Fibroblast of gingiva (primary cell): ENCODE measurements at places on chromosomes 11 and 22.

DNA sequence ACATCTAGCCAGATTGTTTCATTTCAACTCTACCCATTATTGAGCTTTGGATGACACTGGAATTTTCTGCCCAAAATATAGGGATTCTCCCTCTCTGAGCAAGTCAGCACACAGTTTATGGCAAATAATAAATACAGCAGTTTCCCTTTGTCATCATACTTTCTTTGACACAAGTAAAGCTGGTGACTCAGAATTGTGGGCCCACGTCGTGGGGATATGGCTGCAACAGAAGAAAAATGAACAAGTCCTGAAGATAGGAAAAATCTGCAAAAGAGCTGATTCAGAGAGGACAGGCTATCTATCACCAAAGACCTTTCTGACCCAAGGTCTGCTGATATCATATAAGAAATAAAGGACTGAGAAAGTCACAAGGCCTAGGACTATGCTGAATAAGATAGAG lies 236.3 kb upstream of the ZC3H12C start:
- no peak for DNase-seq

GRCh38 chr22:42282252-42282942 lies 11.9 kb upstream of the TCF20 start:
- no peak for DNase-seq

DNA sequence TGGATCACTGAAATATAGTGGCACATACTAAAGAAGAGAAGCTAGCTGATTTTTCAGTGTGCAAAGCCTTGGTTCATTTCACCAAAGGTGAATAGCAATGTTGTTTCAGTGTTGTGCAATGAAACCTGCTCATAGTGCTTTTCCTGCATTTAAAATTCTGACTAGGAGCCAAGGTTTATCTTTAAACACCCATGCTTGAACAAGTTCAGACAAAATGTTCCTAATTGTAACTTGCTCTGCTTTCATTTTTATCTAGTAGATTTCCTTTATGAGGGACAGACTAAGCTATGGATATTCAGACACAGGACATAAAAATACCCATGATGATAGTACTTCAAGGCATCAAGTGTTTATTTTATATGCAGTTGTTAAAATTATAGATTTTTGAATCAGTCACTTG lies 47.7 kb downstream of the BBOX1 start:
- DNase-seq = no peak

DNA sequence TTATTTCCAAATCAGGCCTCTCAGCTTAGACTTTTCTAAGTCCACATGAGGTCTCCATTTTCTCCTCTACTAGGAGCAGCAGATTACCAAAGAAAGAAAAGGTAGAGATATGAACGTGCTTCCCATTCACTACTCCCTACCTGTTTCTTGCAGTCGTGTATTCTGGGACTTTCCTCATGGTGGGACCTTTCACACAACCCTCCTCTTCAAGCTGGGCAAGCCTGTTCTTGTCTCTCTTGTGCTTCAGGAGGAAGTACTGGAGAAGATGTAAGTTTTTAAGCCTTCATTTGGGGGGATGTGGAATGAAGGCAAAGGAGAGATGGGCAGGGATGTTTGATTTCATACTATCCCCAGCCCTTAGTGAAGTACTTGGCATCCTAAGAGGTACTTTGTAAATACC lies 128.8 kb upstream of the SESN3 start:
- DNase-seq = no peak

GRCh38 chr22:23718371-23719165 lies 27.8 kb downstream of the RGL4 start:
- DNase-seq = no peak

- no peak for DNase-seq
Observed at GRCh38 chr22:49829044-49829853, 1.6 kb upstream of the BRD1 start.

DNA sequence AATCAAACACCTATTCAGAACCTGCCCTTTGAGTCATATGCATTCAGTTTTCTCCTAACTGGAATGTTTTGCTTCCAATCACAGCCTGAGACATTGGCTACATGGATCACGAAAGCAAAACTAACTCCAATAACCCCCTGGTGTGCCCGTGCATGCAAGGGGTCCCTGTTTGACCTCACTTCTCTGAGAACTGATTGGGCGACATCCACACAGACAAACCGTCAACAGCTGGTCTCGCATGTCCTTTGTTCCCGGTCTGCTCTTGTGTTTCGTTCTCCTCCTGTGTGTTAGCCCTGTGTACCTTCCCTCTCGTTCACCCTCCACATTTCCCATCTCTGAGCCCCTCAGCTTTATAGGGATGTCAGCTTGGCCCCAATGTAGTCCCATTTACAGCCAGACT lies 67.2 kb upstream of the TTC12 start:
- no peak for DNase-seq

GRCh38 chr11:119980431-119980830 lies 157.5 kb downstream of the TRIM29 start:
- no peak for DNase-seq

DNA sequence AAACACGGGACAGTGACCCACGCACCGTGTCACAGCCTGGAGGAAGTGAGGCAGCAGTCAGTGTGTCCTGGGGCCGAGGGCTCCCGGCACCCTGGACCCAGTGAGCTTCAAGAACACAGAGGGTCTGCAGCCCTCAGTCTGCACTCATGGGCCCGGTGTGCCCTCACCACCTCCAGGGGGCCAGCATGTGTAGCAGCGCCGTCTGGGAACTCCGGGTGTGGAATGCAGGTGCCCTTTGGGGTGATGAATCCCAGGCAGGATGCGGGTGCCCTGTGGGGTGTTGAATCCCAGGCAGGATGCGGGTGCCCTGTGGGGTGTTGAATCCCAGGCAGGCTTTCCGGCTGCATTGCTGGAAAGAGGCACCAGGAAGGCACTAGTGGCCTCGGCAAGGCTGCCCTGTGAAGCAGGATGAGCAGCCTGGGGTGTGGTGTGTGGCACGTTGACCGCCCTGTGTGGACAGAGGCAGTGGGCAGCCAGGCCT lies 1399.9 kb downstream of the BRD1 start:
- DNase-seq = no peak

- peak; percentile 54 for DNase-seq
Observed at GRCh38 chr11:130908770-130909625, 7.3 kb downstream of the SNX19 start.

- peak; percentile 50 for DNase-seq
Observed at GRCh38 chr22:35564975-35565867, 24.6 kb downstream of the RASD2 start.

GRCh38 chr22:44360306-44360667 lies 47.5 kb upstream of the SHISAL1 start:
- no peak for DNase-seq

DNA sequence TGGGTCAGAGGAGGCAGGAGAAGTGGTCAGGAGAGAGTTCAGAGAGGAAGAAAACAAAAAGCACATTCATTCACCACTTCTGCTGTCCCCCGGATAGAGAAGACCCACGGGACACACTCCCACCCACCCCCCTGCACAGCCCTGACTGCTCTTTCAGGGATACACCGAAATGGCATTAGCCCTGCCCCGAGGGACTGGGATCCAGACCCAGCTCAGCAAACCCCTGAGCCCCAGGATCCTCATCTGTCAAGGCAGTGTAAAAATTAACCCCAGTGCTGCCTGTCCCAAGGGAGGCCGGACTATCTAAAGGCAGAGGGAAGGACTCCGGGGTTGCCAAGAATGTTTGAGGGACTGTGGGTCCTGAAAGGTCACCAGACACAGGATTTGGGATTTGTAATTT lies 31.2 kb downstream of the TPBGL start:
- no peak for DNase-seq

DNA sequence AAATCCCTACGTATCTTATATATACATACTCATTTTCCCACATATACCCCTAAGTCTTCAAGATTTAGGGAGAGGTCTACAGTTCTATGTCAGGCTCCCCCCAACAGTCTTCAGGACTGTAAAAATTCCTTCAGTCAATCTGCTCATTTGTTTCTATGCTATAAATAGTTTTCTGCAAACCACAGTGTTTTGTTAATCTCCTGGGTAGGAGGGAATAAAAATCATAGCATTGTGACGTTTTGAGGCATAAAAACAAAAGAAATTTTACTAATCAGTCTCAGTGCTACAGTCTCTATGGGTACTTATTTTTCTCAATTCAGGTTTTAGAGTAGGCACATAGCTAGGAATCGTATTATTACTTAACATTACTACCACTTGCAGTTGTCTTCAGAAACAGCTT lies 552.8 kb upstream of the LRRC4C start:
- no peak for DNase-seq

- peak; percentile 69 for DNase-seq
Observed at GRCh38 chr11:67351275-67352005, 1.9 kb downstream of the POLD4 start.

GRCh38 chr22:50325444-50326224 lies 1.2 kb downstream of the DENND6B start:
- no peak for DNase-seq

- DNase-seq = no peak
Observed at GRCh38 chr11:131868629-131869507, 498.5 kb downstream of the NTM start.

DNA sequence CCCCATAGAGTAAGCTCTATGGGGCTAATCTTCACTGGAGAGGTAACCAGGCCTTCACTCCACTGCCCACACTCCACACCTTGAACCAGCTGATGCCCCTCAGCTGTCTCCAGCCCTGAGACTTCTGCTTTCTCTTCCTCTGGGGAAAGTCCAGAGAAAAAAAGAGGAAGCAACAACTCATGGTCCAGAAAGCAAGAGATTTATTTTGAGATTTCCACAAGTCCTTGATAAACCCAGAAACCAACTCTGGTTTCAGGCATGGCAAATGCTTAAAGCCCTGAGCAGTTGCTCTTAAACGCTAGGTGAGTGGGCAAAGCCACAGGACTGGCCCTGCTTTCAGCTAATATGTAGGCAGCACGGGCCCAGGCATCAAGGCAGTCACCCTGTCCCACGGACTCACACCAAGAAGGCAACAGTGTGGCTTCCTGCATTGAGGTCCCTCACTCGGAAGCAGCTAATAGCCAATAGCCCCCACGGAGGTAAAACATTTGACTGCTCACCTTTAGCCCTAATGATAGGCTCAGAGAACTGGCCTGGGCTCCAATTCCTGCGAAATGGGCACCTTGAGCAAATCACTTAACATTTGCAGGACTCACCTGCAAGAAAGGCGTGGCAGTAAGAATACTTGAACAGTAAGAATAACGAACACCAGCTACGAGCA lies 4.3 kb downstream of the CYB561A3 start:
- no peak for DNase-seq

DNA sequence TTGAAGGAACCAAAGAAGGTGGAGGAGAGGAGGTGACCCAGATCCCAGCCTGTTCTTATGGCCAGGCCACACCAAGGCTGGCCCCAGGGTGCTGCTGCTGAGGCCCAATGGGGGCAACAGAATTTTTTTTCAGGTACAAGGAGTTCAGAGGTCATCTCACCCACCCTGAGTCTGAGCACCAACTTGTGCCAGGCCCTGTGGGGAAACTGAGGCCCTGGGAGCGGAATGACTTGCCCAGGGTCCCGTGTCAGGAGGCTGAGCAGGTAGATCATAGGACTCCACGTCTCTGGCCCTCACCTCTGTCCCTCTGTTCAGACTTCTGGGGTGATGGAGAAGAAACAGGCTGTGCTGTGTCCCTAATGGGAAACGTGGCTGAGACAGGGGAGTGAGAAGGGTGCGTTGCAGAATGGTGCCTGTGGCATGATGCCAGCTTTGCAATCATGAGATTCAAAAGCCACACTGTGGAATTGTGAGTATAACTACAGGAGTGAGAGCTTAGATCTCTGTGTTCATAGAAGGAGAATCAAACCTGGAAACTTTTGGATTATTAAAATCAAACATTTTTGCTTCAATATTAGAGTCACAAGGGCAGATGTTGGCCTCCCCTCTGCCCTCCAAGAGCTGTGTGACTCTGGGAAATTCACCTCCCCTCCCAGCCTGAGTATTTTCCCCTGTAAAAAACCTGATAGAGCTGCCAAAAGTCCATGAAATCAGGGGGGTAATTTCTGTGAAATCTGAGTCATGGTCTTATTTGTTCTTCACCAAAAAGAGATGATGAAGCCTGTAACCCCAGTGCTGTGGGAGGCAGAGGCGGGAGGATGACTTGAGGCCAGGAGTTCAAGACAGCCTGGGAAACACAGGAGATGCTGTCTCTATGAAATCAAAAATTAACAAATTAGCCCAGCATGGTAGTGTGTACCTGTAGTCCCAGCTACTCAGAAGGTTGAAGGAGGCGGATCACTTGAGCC lies 874 bp downstream of the APOL1 start:
- no peak for DNase-seq

GRCh38 chr11:122745111-122745510 lies 89.6 kb downstream of the UBASH3B start:
- no peak for DNase-seq
